ENCODE measurements at places on chromosomes 5 and 9.
A peak's percentile ranks its signal among the peaks of the same experiment; 100 is the strongest.

DNA sequence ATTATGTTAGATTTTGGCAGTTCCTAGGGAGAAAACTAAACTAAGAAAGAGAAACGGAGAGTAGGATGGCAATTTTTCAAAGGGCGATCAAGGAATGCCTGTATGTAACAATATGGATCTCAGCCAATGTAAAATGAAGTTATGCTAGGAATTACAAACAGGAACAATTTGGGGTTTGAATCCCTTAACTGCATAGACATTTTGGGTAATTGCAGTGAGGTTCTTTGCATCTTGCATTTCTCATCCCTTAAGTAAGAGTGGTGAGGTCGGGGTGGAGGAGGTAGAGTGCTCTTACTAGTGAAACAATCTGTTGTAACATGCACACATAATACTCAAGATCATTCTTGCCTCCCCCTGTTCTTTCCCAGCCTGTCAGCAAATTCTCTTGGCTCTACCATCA is 137.6 kb downstream of the NPR3 start:
- DNase-seq, result no peak

DNA sequence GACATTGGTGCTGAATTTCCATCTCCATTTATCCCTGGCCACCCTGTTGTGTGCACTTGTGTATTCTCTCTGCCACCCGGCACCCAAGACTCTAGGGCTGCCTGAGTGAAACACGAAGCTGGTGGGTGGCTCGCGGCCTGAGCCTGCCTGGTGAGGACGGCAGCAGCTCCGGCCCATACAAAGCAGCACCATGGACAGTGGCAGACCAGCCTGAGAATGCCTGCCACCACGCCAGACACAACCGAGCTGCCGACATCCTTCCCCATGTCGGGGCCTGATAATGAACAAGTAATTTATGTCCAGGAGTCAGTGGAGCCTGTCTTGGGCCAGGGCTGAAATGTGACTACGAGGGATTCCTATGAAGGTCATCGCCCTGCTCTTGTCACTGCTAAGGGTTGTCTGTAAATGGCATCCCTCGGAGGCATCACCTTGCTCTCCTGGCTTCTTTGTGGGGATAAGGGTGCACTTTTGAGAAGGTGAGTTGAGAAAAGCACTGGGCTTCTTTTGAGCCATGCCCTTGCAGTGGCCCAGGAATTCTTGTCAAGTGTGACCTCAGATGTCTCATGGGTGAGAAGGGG is 175.7 kb downstream of the MELK start:
- DNase-seq, result peak; percentile 68

GRCh38 chr5:102691434-102691833 is 63.7 kb upstream of the PAM start:
- no peak for DNase-seq

- no peak for DNase-seq
These were observed 40.5 kb downstream of the OLFM1 start for GRCh38 chr9:135127718-135128670.

DNA sequence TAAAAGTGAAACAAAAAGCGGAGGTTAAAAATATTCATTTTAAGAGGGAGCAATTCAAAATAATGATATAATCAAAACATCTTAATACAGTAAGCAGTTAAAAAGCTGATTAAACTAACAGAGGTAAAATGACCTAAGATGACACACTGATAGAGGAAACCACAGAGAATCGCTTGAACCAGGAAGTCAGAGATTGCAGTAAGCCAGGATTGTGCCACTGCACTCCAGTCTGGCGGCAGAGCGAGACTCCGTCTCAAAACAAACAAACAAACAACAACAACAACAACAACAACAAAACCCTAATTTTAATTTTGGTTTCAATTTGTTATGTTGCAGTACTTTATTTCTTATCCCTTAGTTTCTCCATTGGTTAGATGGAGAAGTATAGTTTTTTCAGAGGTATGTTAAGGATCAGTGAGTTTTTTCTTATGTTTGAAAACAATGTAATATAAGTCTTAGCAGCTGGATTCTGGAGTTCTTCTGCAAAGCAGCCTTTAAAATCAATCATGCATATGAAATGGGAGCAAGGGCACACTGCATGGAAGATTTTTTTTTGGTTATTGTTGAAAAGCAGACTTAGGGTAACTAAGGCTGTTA is 58.5 kb downstream of the MLANA start:
- DNase-seq, result no peak

- no peak for DNase-seq
These were observed 131.3 kb downstream of the ZDHHC21 start for GRCh38 chr9:14561929-14562405.

GRCh38 chr5:60636001-60636400 is 64.0 kb downstream of the DEPDC1B start:
- no peak for DNase-seq

DNA sequence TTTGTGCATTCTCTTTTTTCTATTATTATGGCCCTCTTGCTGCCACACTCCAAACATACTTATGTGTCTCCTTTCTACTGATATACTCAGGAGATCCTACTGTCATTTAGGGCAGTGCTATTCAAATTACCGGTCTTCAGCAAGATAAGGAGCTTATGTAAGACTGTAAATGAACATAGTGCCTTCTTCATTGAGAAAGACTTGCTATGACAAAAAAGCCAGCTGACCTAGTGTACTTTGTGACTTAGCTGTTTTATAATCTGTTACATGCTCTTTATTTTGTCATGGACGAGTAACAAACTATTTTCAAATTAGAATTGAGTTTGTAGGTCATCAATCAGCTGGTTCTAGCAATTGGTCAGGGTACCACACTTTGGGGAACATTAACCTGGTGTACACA is 32.8 kb downstream of the RANBP17 start:
- no peak for DNase-seq

- no peak for DNase-seq
These were observed 34.3 kb upstream of the OLFM1 start for GRCh38 chr9:135053133-135053532.

DNA sequence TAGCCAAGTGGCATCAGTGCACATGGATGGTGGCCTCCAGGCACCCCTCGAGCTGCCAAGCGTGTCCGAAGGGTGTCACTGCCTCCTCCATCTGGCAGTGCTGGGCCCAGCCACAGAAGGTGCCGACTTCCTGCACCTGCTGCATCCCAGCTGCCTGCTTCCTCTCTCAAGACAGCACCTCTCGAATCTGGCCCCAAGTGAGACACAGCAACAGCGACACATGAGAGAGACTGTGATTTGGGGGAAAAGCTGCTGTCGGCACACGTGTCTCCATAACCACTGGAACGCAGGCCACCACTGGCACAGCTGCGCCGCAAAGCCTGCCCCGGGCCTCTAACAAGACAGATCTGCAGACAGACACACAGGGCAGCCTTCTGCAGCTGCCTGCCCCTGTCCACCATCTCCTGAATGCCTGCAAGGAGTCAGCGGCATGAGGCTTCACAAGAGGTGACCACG is 8.8 kb downstream of the CLPTM1L start:
- DNase-seq, result no peak

- DNase-seq, result no peak
These were observed 113.8 kb upstream of the PUM3 start for GRCh38 chr9:2957656-2958200.

GRCh38 chr5:24080046-24080445 is 564.7 kb downstream of the CDH10 start:
- DNase-seq, result no peak

DNA sequence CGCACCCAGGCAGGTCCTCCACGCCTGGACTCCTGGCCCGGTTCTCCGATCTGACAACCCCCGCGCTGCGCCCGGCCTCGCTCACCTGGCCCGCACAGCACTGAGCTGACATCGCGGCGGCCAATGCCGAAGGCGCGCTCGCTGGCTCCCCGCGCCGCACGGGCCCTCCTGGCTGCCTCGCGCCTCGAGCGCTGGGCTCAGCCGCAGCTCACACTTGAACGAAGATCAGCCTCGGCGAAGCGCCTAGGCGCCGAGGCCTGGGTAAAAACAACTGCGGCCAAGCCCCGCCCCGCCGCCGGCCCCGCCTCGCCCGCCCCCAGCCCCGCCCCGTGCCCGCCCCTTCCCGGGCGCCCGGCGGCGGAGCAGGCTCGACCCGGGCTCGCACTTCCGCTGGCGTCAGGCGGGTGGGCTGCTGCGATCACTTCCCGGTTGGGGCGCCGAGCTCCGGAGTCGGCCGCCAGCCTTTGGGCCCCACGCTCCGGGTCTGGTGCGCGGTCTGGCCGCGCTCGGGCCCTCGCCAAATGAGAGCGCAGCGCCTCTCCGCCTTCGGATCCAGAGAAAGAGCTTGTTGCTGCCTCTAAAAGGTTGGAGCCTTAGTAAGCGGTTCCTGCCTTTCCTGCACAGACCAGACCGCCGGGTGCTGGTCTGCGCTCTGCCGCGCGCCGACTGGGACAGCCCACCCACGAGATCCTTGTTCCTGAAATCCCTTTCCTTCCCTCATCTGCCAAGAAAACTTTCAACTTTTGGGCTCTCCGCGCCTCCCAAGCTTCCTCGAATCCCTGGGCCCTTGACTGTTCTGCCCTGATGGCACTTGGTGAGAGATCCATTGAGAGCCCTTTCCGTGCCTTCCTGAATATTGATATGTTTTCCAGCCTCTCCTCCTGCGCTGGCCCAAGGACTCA is at the start of gene SERINC5:
TSS of gene SERINC5 (minus strand) at position 238 of the 902 bp plus-strand sequence. CDS start at position 112, 126 bp downstream.
- DNase-seq, result peak; percentile 91

DNA sequence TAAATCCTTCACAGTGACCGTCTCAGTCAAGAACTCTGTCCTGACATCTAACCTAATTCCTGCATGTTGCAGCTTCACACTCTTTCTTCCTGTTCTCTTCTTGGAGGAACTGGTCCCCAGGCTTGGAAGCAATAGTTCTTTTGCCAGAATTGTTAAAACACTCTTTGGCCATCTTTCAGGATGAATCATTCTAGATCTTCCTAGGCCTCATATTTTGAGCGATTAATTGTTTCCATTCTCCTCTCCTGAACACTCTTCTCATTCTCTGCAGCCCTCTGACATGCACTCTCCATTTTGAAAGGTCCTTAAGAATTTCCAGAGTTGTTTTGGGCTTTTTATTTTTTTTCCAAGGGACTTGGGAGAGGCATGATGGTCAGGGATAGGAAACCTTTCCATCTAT is 85.8 kb downstream of the FAM114A2 start:
- no peak for DNase-seq

DNA sequence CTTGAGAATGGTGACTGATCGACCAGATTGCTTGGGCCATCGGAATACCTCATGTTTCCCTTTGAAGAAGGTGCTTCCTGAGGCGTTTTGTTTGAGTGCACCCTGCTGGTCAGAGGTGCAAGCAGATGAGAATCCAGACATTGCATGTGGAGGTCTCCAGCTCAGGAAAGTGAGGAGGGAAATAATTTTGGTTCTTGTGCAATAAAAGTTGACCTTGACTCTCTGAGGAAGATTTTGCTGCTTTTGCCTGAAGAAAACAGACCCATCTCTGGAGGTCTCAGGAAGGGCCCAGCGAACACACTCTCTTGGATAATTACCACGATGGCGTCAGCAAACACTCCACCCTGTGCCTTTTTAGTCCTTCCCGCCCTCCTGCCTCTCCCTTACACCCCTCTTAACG is 69.7 kb downstream of the GRAMD2B start:
- DNase-seq, result peak; percentile 6

Data from RPMI8226 (cell line).